Bronchus fibroblast of lung (primary cell): ENCODE measurements at places on chromosomes 16 and 17. TPM values are rescaled to one million over a fixed set of nuclear protein-coding genes. Genes with fewer than 3 reads are reported as not detected.

DOC2B gene
- total RNA-seq: not detected in 2 replicates

NPB gene
- 1.3 TPM in 2 replicates for total RNA-seq

KRT33B gene
- total RNA-seq: not detected in 2 replicates

HDAC5 gene
- total RNA-seq: 40.1 and 50.8 TPM in 2 replicates

YBX2 gene
- total RNA-seq: 0.34 TPM in 1 of 2 replicates, not detected in the other
